Activated CD8-positive, alpha-beta T cell treated with anti-CD3 and anti-CD28 coated beads, Interleukin-2, amount 10 ng/mL, durations not matched to agents 7 days and 5 days (primary cell): ENCODE measurements at places on chromosomes 6 and 20. TPM values are rescaled to one million over a fixed set of nuclear protein-coding genes. Genes with fewer than 3 reads are reported as not detected.

DNA sequence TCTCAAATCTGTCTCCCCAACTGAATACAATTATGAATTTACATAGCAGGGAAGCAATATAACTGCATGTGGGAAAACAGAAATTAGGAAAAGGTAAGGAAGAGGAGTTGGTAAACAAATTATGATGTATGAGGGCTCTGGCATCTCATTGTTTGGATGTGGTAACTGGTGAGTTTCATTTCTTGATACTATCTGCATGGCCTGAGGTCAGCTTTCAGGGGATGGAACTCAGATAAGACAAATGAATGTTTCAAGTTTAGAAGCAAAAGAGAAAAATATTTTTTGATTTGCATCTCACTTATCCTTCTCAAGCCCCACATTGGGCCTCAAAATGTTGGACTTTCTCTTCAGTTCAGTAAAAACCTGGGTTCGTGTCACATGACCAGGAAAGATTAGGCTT is 302.2 kb upstream of the GJE1 start:
- H3K27ac ChIP-seq, result no peak overlapping the region
- no peak for DNase-seq
- no peaks in the 10 kb centered on the region for H3K4me1 ChIP-seq

GRCh38 chr20:51763965-51764602 is 4.1 kb downstream of the ATP9A start:
- H3K27ac ChIP-seq, result no peak overlapping the region
- H3K27me3 ChIP-seq, result peaks cover 27% of the 10 kb centered on the region
- no peak for DNase-seq

GRM1 gene
- total RNA-seq, result not detected

LPA gene
- total RNA-seq, result not detected

GRCh38 chr6:1503811-1504210 is 105.9 kb upstream of the FOXC1 start:
- no peak overlapping the region for H3K27ac ChIP-seq
- no peak for DNase-seq
- H3K4me1 ChIP-seq, result no peaks in the 10 kb centered on the region

- peaks cover 43% of the 10 kb centered on the region for H3K4me1 ChIP-seq
- H3K27me3 ChIP-seq, result no peaks in the 10 kb centered on the region
- peak overlapping the region; percentile 31 for H3K27ac ChIP-seq
- H3K4me3 ChIP-seq, result no peak overlapping the region
- peaks cover 58% of the 10 kb centered on the region for H3K36me3 ChIP-seq
These were observed 12.3 kb downstream of the TMEM30A start for GRCh38 chr6:75272145-75272840.

DNA sequence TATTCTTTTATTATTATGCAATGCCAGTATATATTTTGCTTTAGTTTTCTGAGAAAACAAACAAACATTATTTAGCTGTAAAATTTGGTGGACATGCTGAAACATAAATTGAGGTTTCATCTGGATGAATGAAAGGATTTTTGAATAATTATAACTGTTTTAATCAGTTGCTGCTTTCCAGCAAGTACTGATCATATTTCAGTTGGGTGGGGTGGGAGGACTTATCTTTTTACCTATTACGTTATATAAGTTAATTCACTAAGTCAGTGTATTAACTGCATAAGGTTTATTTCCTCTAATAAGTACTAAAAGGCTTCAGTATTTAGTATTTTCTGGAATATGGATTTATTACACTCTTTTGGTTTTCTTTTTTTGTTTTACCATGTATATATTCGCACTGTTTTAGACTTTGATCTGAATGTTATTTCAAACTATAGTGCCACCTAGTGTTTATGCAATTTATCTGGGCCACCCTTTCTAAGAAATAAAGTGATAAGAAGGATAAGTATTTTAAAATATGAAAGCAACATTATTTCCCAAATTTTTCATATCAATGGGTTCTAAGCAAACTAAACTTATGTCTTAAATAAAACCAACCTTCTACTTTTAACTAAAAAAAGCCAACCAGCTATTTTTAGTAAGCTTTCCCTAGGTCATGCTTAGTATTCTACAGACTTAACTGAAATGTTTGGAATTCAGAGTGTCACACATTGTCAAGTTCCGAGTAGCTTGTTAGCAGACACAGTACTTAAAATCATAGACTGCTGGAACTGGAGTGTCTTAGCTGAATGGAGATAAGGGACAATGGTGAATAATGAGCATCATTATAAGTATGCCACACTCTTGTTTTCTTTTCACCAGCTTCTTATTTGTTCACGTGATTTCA is 105.4 kb upstream of the MCHR2 start:
- no peak overlapping the region for H3K27ac ChIP-seq
- DNase-seq, result no peak
- H3K4me3 ChIP-seq, result no peak overlapping the region
- no peaks in the 10 kb centered on the region for H3K36me3 ChIP-seq
- peaks cover 2% of the 10 kb centered on the region for H3K27me3 ChIP-seq

- no peak overlapping the region for H3K27ac ChIP-seq
- peaks cover 2% of the 10 kb centered on the region for H3K27me3 ChIP-seq
- no peaks in the 10 kb centered on the region for H3K36me3 ChIP-seq
- H3K4me1 ChIP-seq, result peaks cover 3% of the 10 kb centered on the region
- H3K4me3 ChIP-seq, result no peak overlapping the region
These were observed 248.0 kb downstream of the CDH26 start for GRCh38 chr20:60206259-60206658.

- H3K36me3 ChIP-seq, result no peaks in the 10 kb centered on the region
- no peak overlapping the region for H3K27ac ChIP-seq
- H3K27me3 ChIP-seq, result no peaks in the 10 kb centered on the region
These were observed 49.1 kb upstream of the PTPRT start for GRCh38 chr20:43238833-43239232.

SDC4 gene
- 6.6 TPM for total RNA-seq

DNA sequence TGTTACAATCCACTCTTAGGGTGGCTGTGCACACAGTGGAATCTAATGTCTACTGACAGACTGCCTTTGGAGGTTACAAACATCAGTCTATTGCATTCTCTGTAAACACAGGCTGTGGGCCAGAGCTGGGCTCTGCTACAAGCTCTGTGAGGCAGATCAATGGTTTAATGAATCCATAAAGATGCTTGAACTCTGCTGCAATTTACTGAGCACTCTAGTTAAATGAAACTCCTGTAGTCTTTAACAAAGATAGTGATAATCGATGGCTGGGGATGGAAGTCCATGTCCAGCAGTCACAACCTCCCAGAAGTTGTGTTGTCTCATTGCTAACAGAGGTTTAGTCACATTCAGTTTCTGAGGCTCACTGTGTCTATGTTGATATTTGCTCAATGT is 50.5 kb downstream of the SOBP start:
- H3K4me3 ChIP-seq, result no peak overlapping the region
- H3K27me3 ChIP-seq, result peaks cover 29% of the 10 kb centered on the region
- no peak overlapping the region for H3K27ac ChIP-seq
- no peaks in the 10 kb centered on the region for H3K4me1 ChIP-seq
- H3K36me3 ChIP-seq, result no peaks in the 10 kb centered on the region
- DNase-seq, result no peak

SEL1L2 gene
- total RNA-seq, result not detected
